Activated CD8-positive, alpha-beta T cell treated with anti-CD3 and anti-CD28 coated beads for 36 hours (primary cell): ENCODE measurements at places on chromosomes 1 and 21.

DNA sequence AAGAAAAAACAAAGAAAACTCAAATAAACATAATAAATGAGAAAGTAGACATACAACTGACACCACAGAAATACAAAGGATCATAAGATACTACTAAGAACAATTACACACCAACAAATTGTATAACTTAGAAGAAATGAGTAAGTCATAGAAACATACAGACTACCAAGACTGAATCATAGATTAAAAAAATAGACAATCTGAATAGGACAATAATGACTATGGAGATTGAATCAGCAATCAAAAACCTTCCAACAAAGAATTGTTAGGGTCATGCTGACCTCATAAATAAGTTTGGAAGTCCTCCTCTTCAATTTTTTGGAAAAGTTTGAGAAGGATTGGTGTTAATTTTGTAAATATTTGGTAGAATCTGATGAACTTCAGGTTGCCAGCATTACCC is 159.0 kb downstream of the PTBP2 start:
- no peak for DNase-seq

- no peak for DNase-seq
Measured at GRCh38 chr1:201190624-201191051, at the start of gene IGFN1. TSS of gene IGFN1 (plus strand) at chr1:201190824. CDS start at chr1:201193294, 2,470 bp downstream.

- no peak for DNase-seq
Measured at GRCh38 chr1:37498872-37499617, 15.5 kb downstream of the MEAF6 start.

DNA sequence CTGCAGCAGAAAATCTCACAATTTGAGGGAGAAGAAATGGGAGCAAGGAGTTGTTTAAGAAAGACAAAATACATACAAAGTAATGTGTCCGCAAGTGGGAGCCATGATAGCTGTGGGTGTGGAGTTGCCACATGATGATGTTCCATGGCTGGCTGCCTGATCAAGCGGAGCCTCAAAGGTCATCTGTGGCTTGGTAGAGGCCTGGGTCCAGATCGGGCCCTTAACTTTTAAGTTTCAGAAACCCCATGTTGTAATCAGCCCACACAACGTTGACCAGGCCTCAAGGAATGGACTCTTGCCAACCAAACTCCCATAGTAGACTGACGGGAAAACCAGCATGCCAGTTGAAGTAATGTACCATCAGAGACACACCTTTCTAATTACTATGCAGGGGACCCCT is 64.7 kb upstream of the ANGPTL1 start:
- no peak for DNase-seq

GRCh38 chr1:71037066-71037465 is 10.6 kb downstream of the PTGER3 start:
- no peak for DNase-seq

DNA sequence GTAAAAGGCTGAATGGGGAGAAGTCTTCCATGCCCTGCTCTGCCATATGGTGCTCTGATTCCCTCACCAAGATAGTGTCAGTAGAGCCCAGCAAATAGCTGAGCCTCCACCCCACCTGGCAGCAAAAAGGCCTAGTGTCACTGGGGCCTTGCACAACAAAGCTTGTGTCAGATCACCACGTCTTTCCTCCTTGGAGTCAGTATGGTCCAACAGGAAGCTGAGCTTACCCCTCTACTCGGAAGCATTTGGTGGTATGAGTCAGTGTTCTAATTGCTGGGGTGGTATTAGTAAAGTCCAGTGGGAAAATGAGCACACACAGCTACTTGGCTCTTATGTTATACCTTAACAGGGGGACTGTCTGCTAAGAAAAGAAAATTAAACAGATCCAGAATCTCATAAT is 18.7 kb upstream of the RRP15 start:
- DNase-seq: no peak

DNA sequence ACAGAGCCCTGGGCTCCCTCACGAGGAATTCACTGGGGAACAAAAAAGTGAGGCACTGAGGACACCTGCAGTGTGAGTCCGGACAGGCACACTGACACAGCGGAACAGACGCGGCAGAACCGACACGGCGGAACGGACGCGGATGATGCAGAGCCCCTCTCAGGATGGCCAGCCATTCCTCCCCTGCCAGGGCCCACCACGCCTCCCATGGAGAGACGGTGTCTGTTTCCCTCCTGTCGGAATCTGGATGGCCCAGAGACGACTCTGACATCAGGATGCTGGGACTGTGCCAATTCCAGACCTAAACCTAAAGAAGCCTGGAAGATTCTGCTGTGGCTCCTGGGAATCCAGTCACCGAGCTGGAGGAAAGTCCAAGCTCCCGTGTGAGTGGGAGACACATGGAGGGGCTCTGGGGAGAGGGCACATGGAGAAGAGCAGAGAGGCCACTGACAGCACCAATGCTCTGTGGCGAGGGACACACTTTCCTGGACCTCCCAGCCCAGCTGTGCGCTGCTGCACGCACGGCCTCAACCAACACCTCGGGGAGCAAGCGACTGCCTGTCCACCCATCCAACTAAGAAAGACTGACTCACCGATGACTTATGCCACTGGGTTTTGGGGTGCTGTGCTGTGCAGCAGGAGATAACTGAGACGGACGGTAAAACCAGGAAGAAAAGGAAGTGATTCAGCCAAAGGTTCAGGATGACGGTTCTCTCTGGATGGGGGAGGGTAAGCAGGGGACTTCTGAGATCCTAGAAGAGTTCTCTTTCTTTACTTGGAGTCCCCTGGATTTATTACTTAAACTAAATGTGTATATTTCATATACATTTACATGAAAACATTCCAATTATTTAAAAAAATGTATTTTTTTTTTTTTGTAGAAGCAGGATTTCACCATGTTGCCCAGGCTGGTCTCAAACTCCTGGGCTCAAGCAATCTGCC is 23.3 kb downstream of the ZBTB17 start:
- peak; percentile 51 for DNase-seq

- no peak for DNase-seq
Measured at GRCh38 chr1:172308577-172308976, 111.9 kb upstream of the C1orf105 start.

DNA sequence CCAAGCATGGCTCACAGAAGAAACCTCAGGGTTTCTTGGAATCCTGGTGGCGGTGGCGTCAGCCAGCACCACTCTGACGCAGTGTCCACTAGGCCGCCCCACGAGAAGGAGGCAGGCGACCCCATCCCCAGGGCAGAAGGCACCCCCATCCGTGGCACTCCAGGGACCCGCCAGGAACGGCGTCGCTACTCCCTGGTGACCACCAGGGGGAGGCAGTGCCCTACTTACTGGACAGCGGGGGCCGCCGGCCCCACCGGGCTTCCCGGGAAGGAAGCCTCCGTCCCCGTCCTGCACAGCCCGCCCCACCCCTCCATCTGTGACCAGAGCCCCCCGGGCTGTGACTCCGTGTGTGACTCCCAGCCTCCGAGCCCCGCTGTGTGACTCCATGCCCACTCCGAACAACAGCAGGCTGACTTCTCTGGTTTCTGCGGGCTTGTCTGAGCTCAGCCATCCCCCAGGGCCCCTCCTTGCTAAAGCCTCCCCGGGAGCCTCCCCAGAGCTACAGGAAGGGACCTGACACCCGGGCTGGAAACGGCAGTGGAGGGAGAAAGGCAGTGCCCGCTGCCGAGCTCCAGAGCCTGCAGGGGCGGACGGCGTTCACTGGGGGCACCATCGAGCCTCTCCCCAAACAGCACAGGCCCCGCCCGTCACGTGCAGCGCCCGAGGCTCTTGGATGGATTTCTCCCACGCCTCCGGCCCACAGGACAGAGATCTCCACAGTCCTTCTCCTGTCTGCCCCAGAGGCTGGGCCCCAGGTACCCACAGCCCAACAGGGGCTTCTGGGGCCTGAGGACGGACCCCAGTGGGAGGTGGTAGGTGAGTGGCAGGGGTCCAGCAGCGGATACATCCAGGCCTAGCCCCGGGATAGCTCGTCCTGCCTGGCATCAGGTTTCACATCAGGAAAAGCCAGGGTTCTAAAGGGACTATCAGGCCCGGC is 21.1 kb downstream of the KIF17 start:
- peak; percentile 84 for DNase-seq

DNA sequence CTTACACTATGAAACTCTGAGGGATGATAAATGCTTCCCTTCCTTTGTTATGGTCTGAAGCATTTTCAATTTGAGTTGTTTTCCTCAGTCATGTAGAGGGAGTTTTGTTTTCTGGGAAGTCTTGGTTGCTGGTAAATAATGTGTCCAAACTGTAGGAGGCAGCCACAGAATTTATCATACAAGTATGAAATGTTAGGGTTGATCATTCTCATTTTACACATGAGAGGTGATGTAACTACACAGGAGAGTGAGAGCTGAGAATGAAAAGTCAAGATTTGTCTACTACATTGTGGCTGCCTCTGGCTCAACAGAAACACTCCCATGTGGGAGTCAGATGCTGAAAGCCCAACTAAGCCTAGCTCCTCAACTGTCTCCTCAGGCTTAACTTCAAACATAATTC is 182.5 kb upstream of the SGIP1 start:
- no peak for DNase-seq

GRCh38 chr1:114979278-114979891 is 50.2 kb upstream of the TSHB start:
- DNase-seq: peak; percentile 80

DNA sequence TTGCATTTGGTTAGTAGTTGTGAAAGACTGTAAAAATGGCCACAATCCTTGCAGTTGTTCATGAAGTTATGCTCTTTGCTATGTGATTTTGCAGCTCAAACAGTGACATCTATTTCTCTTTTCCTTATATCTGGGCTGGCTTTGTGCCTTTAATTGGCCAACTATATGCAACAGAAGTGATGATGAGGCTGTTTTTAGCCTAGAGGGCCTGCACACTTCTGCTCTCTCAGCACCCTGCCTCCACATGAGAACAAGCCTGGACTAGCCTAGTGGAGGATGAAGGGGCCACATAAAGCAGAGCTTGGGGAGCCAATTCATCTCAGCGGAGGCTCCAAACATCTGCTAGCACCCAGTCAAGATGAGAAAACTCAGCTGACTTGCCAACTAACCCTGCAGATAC is 339.8 kb downstream of the OMA1 start:
- no peak for DNase-seq

GRCh38 chr1:76012341-76013205 is 62.0 kb upstream of the ST6GALNAC3 start:
- no peak for DNase-seq

DNA sequence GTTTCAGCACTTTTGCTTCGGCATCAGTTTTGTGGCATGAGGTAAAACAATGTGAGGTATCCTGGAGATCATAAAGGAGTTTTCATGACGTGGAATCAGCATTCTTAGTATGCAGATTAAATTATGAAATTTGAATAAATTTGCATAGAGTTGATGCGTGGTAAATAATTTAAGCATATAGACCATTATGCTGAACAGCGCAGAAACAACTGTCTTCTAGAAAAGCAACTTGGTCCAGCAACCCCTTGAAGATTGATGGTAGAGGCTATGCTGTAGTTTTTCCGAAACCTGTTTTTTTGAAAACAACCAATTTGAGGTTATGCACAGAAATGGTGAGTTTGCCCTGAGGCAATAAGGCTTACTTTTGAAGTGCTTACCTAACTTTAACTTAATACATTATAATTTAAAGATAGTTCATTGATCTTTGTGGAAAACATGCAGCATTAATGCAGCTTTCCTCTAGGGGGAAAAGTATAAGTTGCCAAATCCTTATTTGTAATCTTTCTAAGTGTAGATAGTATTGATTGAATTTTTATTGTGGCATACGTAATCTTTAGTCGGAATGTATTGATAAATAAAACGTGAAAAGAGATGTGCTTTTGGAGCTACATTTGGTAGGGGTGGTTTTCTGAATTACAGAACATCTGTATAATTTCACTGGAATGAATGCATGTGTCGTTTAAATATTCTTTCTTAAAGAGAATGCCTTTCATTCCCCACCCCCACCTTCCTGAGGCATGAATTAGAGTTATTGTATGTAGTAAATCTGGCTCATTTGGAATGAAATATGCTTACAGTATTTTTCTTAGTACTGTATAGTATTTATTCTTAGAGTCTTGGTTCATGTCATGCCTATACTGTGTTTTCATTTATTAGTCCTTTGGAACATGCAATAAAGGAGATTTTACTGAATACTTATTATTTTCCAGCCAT is 3.8 kb downstream of the PRDM2 start:
- no peak for DNase-seq

GRCh38 chr1:234997896-234998741 is 130.5 kb downstream of the TOMM20 start:
- DNase-seq: no peak

DNA sequence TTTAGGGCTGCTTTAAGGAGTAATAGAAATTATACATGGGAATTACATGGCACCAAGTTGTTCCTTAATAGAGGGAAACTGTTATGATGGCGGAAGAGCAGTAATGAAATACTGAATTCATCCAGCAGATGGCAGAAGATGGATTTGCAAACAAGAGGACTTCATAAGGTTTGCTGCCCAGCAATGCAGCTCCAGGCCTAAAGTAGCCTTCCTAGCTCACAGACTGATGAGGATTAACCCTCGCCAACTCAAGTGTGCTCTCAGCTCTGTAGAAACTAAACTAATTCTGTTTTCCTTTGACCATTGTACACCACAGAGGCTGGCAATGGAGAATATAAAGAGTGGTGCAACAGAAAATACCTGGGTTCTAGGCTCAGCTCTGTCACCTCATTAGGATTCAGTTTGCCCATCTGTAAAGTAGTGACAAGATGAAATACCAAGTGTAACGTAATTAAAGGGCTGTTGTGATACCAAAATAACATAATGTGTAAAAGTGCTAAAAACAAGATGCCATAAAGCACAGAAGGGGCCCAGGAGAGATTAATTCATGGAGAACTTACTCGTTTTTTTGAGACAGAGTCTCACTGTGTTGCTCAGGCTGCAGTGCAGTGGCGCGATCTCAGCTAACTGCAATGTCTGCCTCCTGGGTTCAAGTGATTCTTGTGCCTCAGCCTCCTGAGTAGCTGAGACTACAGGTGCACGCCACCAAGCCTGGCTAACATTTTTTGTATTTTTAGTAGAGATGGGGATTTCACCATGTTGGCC is 102.4 kb upstream of the SERBP1 start:
- peak; percentile 12 for DNase-seq

- DNase-seq: no peak
Measured at GRCh38 chr1:157084720-157085119, 14.9 kb downstream of the ETV3L start.

GRCh38 chr1:85065550-85065949 is 17.2 kb upstream of the MCOLN3 start:
- no peak for DNase-seq

DNA sequence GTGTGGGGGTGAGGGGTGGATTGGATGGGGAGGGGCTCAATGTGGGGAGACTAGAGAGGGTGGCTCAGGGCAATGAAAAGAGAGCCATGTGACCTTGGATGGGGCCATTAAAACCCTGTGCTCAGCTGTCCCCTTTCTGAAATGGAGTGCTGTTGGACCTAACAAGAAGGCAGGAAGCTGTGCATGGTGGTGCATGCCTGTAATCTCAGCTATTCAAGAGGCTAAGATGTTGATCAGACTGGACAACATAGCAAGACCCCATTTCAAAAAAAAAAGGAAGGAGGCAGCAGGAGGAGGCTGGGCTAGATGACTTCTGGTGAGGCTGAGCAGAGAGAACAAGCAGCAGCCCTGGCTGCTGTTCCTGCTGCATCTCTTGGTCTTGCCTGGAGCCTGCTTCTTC is 7.0 kb downstream of the OPRD1 start:
- no peak for DNase-seq

- DNase-seq: no peak
Measured at GRCh38 chr1:23561813-23562100, 2.5 kb upstream of the ID3 start.
